ENCODE measurements at places on chromosomes 6 and 20.

DNA sequence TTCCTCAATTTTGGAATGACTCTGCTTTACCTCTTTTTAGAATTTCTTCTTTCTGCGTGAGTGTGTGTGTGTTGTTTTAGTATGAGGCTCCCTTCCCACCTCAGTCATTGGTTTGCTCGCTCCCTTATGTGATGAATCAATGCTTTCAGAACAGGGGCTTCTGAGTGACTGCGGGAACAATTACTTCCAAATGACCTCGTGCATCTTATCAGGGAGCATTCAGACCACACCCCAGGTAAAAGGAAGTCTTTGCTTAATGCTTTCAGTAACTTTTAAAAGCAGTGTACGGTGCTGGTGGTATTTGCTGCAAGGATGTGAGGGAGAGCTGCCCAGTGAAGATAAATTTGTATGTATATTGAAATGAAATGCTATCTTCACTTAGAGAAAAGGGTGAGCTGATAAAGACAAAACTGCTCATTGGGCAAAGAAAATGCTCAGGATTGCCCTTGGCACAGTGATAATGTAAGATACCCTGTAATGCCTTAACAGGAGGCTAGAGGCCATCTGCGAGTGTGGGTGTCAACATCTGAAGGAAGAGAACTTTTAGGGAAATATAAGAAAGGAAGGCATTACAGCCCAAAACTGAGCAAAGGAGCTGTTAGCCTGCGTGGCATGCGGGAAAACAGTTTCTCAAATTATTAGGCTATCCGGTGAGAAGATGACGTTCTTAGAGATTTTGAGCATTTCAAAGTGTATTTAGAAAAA, at the start of gene MLIP:
Gene MLIP, plus strand, starts transcription at position 103 of the 705 bp plus-strand sequence. Its CDS starts 37 bp downstream, at position 140.
- DNase-seq = no peak

DNA sequence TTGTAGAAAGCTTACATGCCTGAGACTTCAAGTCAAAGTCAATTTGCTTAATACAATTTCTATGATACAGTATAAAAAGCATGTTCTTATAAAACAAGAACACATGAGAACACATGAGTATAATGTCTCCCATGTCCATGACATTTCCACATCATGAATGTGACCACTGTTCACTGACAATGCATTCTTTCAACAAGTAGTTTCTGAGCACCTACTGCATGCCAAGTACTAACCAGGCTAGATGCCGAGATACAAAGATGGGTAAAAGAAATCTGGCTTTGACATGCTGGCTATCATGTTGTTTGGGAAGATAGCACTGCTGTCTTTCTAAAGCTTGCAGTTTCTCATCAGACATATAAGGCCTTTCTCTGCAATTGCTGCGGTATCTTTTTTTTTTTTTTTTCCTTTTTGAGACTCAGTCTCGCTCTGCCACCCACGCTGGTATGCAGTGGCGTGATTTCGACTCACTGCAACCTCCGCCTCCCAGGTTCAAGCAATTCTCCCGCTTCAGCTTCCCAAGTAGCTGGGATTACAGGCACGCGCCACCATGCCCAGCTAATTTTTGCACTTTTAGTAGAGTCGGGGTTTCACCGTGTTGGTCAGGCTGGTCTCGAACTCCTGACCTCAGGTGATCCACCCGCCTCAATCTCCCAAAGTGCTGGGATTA, 123.6 kb upstream of the DST start:
- DNase-seq = peak; percentile 68

DNA sequence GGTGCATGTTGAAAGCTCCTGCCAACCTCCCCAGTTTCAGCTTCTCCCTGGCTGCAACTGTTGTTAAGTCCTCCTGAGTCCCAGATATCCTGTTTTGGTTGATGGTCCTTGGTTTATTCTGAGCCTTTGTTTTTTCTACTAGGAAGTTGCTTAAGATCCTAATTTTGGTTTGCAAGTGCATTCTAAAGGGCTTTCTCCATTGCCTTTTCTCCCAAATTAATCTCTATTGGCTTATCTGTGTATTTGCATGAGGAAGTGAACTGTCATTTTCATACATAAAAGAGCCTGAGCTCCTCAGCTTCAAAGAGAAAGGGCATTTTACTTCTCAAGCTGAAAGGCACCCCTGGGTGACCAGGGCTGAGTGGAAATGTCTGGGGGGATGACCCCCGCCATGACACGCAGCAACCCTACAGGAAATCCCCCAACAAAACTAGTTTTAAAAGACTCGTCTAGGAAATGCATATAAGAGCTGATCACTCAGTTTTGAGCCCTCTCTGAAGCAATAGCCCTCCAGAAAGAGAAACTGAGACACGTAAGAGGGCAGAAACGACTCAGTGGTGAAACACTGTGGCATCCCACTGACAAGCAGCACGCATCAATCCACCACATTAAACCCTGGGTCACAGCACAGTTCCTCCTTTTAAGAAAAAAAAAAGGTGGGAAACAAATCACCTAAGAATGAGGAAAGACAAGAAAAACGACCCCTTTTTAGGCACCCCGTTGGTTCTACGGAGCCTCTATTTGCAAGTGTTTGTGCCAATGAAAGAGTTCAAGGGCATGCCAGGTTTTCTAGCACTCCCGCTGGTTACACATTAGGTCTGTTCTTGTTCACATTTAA, 140.9 kb downstream of the THBS2 start:
- DNase-seq = no peak

DNA sequence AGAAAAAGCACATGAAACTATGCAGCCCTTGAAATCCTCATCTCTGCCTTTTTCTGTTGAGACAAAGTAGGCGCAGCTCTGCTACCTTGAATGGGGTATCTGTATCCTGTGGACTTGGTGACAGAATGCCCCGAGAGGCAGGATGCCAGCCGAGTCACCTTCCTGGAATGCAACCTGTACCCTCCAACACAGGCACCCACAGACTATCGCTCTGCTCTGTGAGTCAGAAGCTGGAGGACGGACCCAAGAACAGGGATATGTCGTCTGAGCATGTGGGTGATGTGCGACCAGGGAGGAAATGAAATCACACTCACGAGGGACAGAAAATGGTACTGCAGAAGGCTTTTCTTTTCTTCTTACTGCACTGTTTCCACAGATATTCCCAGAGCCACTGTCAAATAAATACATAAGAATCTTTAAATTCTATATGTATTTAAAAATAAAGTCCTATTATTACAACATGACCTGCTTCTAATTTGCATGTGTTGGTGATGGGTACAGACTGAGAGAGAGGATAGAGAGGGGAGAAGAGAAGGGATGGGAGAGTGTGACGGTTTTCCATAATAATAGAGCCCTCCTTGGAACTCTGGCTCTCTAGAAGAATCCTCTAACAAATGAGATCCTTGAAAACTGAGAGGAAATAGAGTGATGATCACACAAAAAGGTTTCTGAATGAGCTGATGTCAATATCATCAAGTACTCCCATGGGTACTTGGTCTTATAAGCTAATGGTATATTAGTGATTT, 308.1 kb downstream of the FOXC1 start:
- no peak for DNase-seq

GRCh38 chr6:159778542-159779103, 10.8 kb downstream of the TCP1 start:
- no peak for DNase-seq

- peak; percentile 10 for DNase-seq
Measured at GRCh38 chr6:36386495-36387439, 702 bp downstream of the ETV7 start.

GRCh38 chr6:166541366-166541765, 45.1 kb downstream of the RAMACL start:
- DNase-seq = no peak

- DNase-seq = no peak
Measured at GRCh38 chr6:143298071-143298470, 152.4 kb downstream of the ADAT2 start.

- DNase-seq = no peak
Measured at GRCh38 chr6:163776906-163777686, 362.6 kb downstream of the QKI start.

DNA sequence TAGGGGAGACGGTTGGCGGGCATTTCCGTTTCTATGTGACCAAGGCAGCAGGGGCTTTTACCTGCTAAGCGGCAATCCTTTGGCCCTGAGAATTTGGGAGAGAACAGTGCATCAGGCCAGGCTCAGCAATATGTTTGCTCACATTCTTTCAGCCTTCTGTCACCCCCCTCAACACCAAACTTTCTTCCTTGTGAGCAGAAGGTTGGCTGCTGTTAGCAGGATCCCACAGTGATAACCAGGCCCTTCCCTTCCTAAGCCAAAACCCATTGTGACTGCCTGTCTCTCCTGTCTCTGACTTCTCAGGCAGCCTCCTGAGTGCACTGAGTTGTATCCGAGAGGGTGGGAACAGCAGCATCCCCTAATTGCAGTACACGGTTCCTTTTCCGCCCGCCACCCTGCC, 43.7 kb downstream of the STK35 start:
- no peak for DNase-seq

GRCh38 chr6:111804627-111805235, 68.5 kb downstream of the FYN start:
- DNase-seq = no peak

- DNase-seq = no peak
Measured at GRCh38 chr6:37078814-37079213, 73.4 kb downstream of the FGD2 start.

DNA sequence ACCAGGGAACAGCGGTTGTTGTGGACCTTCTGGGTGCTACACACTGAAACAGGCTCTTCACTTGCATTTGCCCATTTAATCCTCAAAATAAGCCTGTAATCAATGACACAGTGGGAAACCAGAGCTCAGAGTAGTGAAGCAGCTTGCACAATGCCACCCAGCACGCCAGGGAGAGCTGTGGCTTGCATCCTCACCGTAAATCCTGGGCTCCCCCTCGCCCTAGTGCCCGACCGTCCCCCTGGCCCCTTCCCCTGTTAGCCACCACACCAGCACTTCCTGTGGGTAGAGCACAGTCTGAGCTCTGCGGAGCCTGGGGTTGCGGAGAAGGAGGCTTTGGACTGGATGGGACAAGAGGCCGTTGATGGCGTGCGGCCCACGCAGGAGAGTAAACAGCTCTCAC, 14.5 kb downstream of the VSTM2L start:
- no peak for DNase-seq

DNA sequence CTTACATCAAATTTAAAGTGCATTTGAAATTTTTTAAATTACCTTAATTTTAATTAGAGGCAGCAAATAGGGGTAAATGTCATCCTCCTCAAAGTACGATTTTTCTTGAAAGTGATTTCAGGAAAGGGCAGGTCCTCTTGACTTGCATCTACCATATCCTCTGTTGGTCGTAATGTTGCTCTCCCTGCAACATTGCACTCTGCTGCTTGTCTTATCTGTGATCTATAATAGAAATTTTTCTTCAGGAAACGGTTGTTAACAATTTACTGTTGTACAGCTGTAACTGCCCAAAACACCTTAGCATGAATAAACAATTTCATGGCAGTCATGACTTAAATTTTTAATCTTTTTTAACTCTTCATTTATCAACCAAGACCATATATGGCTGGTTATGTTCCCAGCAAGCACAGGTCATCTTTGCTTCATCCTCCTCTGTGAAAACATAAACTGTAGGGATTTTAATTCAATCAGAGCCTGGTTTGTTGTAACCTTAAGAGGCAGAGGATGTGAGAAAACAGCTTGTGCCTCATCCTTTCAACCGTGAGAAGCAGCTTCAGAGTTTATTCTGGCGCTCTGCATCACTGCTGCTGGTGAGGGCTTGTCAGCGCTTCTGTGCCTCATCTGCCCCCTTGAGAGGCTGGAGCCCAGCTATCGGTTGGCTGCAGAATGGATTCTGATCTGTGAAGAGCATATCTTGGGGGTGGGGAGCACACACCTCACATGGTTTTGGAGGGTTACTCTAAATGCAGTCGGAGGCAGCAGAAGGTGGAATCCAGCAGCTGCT, 56.0 kb downstream of the CTNNBL1 start:
- no peak for DNase-seq

DNA sequence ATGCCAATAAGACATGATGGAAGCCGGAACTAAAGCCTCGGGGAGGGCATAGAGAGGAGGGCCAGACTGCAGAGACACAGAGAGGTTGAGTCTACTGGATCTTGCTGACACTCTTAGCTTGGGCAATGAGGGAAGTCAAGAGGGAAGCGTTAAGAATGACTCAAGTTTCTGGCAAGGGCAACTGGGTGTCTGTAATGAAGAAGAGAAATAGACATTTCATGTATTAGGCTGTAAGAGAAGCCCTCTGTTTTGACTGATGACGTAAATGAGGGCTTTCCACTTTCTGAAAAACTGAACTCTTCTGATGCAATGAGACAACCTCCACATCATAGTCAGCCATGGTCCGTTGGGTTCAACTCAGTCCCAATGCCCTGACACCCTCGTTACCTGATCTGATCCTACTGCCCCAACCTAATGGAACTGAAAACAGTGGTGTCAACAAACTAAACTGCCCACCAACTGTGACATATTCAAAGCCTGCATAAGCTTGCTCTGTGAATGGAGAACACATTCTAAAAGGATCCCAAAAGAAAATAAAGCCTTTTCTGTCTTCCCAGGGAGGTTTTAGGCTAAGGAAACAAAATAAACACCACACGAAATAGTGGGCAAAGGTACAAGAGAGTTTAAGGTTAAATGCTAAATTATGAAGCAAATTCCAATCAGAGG, 45.8 kb upstream of the PNRC1 start:
- peak; percentile 74 for DNase-seq

GRCh38 chr6:135196739-135197510, 15.8 kb downstream of the MYB start:
- DNase-seq = no peak

DNA sequence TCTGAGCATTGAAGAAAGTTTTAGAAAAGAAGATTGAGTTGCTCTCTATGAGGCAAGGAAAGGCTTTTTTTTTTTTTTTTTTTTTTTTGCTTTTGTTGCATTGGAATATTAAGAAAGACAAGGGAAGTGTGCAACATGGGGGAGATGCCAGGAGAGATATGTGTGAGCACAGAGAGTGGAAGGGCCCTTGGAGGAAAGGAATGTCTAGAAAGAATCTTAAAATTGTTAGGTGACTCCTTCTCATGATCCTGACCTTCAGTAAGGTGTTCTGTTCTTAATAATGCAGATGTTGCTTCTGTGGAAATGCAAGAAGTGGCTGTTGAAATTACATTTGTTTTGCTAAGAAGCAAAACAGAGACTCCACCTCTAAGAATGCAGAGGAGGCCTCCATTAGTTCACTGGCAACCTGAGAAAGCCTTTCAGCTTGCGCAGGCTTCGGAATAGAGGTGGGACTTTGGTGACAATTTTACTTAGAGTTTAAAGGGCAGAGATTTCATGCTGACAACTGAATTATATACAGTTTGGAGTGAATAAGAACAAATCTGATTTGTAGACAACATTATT, 118.0 kb upstream of the ASCC3 start:
- DNase-seq = no peak

DNA sequence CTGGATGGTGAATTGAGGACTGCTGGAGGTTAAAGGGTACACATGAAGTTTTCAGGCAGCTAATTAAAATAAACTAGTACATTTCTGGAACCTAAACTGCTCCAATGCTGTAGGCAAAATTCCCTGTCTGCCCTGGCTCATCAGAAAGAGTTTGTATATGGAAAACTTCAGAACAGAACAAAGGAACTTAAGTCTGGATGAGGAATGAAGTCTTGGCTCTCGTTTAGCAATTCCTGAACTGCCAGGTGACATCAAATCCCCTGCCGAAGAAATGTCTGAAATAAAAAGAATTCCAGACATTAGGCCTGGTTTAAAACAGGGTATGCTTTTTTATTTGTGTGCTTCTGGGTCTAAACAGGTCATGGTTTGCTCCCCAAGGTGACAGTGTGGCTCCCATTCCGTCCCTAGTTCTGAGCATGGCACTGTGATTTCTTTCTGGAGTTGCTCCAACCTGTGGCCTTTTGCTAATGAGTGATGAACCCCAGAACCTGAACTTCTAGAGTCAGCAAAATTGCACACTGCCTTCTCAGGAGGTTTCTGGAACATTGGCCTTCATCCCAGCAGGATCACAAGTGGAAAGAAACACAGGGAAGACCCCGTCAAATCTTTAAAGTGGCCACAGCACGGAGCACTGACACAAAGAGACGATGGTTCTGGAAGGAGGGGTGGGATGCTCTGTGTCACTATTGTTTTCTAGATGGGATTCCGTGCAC, 129.4 kb upstream of the NAA20 start:
- DNase-seq = peak; percentile 79

Data from pons (tissue), 1 donor.